ENCODE measurements at places on chromosomes 7 and 10.

- DNase-seq = no peak
Observed at GRCh38 chr7:107865956-107866775, 24.8 kb upstream of the DLD start.

GRCh38 chr7:30596721-30597120 lies 2.0 kb downstream of the GARS1 start:
- no peak for DNase-seq

GRCh38 chr7:72430531-72430930 lies 18.4 kb upstream of the CALN1 start:
- no peak for DNase-seq

DNA sequence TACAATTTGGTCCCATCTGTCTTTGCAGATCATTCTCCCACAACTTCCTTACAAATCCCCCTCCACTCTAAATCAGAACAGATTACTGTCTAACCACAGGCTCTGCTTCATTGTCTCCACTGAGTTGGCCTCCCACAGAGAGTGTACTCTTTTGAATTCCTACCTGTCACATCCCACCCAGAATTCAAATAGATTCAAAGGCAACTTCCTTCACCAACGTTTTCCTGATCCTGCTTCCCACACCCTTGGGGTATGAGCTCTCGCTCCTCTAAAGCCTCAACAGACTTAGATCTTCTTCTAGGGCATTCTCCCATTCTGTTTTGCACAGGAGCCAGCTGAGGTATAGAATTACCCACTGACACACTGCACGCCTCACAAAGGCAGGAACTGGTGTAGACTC lies 197.8 kb upstream of the CDCA7L start:
- DNase-seq = no peak

DNA sequence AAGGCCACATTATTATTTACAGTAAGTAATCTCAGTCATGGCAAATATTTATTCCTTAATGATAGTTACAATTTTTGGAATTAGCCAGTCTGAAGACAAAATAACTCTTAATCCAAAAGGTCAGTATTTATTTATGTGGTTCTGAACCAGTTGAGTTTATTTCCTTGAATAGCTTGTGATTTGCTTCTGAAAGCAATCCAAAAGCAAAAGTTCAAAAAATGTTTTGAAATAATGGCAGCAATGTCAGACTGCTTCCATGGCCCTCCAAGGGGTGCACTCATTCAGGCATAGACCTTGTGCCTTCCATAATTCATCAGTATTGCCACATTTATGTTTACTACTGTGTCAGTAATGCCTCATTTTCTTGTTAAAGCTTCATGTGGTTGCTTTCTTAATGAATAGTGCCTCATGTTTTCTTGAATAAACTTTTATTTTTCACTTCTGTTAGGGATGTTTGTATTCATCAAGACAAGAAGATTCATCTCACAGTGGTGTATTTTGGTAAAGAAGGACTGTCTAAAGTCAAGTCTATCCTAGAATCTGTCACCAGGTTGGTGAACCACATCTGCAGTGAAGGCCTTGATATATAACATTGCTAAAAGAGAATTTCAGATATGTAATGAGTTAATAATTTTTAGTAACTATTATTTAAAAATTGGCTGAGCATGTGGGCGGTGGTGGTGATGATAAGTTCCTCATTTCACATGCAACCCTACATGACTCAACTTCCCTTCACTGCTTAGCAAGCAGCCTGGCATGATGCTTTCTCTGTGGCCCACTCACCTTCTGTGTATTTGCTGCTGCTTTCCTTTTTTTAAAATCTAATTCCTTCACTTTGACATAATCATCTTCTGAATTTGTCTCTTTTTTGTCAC lies 22.0 kb downstream of the CSGALNACT2 start:
- DNase-seq = no peak

DNA sequence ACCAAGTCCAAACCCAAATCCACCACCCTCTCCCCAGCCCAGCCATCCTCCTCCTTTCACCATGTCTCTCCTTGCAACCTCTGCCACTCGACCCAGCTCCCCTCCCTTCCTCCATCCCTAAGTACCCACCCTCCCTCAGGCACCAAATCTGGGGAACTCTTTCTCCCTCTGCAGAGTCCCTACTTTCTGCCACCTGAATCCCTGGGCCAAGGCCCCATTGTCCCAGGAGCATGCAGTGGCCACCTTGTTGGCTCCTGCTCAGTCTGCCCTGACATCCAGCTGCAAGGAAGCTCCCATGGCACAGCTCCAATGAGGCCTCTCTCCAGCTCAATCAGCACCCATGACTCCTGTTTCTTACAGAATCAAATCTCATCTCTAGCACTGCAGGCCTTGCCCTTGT lies 5.5 kb upstream of the UNC5B start:
- no peak for DNase-seq

DNA sequence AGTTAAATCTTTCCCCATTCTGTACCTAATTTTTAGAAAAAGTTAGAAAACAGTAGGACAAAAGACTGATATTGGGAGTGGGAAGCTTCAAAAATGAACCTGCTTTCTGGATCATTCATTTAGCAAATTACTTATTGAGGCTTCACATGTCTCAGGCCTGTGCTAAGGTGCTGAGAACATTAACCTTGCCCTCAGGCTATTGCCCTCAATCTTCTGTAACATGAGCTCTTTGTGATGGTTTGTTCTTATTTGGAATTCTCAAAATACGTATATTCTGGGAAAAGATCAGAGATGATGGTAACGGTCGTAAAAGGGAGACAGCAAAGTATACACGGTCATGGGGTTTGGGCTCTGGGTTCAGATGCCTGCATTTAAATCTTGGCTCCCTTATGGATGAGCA lies 39.5 kb upstream of the PRKG1 start:
- no peak for DNase-seq

DNA sequence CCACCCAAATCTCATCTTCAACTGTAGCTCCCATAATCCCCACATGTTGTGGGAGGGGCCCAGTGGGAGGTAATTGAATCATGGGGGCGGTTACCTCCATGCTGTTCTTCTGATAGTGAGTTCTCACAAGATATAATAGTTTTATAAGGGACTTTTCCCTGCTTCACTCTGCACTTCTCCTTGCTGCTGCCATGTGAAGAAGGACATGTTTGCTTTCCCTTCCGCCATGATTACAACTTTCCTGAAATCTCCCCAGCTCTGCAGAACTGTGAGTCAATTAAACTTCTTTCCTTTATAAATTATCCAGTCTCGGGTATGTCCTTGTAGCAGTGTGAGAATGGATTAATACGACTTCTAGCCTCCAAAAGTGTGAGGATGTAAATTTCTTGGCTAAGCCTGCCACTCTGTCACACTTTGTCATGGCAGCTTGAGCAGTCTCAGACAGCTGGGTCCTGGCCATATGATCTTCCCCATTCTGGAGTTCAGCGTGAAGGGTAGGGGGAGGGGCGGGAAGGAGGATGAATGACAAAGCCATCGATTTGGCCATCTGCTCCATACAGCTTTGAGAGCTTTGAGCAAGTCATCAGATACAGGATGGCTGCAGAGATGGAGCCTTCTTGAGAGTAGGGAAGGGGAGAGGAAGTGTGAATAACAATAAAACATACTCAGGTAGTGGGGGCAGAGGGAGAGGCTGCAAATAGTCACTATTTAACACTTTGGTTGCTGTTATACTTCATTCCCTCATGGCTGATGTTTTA lies 19.1 kb upstream of the INPP5F start:
- DNase-seq = no peak

DNA sequence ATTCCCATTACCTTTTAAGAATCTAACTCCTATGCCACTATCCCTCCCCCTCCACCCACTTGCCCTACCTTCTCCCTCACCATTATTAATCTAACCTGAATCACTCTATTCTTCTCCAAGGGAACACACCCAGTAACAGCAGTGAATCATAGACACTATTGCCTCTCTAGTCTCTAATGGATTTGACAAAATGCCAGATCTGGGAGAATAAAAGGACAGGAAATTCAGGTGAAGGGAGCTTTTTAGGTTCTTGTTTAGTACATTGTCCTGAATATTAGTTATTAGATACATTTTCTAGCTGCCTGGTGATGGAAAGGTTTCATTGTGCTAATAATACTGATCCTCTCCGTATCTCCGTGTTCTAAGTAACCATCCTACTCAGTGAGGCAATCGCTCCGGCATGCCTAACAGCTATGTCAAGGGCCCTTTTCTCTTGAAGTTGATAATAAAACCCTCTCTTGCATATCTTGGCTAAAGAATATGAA lies 4.1 kb upstream of the SFR1 start:
- DNase-seq = no peak

- peak; percentile 88 for DNase-seq
Observed at GRCh38 chr7:140696024-140696679, 356 bp upstream of the NDUFB2 start.

DNA sequence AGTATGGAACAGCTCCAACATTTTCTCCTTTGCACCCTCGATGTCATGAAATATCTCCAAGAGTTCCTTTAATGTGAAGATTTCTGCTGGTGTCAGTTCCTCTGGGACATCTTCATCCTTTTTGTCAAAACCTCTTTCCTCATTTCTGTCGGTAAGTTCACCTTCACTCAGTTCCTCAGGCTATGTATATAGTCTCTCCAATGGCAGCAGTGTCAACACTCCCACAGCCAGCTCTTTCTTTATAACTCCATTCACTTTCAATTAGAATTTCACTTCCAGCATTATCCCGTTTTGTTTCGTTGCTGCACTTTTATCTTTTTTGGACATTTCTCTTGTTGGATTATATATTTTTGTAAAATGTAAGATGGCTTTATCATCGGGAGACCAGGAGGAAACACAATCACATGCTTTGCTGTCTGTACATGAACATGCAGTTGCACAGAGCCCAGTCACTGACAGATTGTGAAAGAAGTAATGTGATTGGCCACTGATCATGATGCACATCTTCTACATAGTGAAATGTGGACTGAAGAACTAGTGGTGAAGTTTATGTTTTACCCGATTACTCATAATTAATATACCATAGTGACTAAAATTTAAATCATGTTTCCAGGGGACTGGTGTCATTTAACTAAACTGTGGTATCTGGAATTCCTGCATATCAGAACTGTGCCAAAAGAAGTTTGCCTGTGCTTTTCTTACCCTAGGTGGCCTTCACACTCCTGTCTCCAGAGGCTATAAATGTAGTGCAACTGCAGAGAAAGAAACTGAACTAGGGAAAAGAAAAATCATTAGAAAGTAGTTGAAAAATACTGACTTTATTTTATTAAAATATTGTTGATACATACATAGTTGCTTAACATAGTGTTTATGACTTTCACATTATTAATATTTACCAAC lies 289.6 kb downstream of the PPP1R3A start:
- DNase-seq = no peak

- DNase-seq = no peak
Observed at GRCh38 chr10:71945819-71946474, 18.2 kb upstream of the CHST3 start.

DNA sequence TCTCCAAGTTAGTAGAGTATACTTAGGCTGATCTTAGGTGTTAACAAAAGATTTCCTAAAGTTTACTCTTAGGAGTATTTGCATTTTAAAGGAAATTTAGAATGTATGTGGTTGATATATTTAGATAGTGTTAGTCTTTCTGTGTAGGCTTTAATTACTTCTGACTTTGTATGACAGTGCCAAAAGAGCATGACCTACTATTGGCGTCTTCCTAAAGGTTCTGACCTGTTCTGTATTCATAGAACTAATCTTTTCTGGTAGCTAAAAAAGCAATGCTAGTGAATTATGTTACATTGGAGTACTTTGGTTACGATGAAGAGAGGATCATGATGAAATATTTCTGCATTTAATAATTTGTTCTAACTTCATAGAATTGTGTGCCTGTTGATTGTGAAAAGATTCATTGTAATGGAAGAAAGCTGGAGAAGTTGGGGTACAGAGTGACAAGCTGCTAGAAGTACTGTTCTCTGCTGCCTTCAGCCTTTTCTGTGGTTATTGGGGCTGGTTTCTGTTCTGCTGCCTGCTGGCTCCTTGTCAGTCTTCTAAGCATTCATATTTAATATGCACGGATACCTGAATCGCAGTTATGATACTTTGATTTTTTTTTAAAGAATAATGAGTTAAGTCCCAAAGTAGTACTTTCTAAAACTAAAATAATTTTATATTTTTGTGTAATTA lies 13.2 kb downstream of the WAC start:
- DNase-seq = no peak

DNA sequence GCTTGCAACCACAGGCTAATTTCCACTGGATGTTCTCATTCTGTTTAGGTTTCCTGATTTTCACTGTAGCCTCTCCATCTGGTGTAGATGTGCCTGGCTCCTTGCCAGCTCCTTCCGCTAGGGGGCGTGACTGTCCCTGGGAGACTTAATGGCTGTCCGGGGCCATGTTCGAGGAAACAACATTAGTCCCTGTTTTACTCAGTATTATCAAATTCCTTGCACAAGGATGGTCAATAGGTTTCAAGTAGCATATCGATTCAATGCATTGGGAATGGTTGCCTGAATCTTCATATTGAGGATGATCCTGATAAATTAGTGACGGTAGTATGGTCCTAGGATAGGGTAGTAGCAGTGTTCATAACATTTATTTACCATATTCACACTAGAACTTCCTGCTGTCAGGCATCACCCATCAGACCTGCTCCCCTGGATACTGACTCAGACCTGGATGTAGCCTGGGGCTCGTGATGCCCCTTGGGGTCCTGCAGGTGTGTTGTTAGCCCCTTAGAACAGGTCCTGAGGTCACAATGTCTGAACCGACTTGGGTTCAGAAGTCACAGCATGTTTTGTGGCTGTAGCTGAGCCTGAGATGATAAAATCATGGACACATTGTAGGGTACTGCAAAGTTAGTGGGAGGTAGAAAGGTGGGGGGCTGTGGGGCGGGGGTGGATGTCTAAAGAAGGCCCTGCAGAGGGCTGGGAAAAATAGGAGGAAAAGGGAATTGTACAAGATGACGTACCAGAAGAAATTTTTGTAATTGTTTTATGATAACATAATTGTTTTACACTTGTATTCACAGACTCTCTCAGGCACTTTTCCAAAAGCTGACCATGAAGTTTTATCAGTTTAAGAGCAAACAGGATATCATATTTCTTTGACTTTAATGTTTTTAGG lies 8.9 kb upstream of the EXOC6 start:
- no peak for DNase-seq

DNA sequence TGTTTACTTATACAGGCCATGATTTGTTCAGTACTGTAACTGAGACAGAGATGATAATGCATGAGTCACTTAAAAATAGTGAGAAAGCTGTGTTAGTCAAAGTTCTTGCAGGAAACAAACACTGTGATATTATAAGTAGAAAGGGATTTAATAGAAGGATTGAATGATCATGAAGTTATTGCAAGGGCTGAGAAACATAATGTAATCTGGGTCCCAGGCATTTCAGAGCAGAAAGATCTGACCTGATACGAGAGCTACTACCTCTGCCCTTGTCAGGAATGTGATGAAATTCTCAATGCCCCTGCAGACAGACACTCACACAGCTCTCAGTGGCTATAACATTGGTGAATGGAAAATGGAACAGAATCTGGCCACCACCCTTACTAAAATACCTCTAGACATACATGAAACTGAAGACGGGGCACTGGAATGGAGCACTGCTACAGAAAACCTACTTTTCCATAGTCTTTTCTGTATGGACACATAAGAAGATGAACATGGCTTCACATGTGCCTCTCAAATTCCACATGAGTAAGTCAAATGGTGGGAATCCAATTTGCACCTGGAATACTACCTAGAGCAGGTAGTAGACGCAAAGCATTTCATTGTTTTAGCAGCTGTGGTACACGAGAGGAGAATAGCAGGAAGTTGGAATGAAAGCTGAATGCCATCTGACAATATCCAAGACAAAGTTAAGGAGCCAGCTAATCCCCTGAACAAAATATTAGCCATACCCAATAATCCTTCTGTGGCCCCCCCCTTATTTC lies 19.1 kb upstream of the VWDE start:
- DNase-seq = no peak

All from activated CD8-positive, alpha-beta memory T cell treated with anti-CD3 and anti-CD28 coated beads for 4 hours (primary cell).